Body of pancreas (tissue), 4 donors: ENCODE measurements at places on chromosomes 5 and 9. TPM values are rescaled to one million over a fixed set of nuclear protein-coding genes. Genes with fewer than 3 reads are reported as not detected.
A peak's percentile ranks its signal among the peaks of the same experiment; 100 is the strongest.

- DNase-seq: no peak
These were observed 126.4 kb upstream of the ZNF366 start for GRCh38 chr5:72633649-72634048.

DNA sequence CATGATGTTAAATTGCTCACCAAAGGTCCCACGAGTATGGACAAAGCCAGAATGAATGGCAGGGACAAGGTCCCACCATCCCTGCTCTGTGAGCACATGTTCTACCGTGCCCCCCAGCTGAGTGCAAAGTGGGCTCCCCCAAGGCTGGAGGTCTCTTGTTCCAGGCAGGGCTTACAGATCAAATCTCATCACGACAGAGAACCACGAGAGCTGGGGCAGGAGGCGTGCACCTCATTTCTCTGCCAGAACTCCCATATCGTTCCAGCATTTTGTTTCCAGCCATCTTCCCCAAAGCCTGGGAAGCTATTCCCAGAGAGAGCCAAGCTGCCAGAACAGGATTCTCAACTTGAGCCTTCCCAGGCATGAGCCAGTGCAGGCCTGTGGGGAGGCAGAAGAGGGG, 108.5 kb downstream of the ZNF354C start:
- DNase-seq: peak; percentile 8

DNA sequence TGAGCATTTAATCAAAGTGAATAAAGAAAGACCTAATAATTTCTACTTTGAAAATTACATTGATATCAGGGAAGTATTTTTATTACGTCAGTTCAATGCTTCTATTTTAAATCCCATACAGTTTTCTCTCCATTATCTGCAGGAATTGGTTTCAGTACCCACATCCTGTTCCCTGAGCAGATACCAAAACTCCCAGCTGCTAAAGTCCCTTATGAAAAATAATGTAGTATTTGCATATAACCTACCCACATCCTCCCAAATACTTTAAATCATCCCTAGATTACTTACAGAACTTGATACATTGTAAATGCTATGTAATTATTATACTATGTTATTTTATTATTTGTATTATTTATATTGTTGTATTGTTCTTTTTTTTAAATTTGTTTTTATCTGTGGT, 125.4 kb upstream of the MINAR2 start:
- no peak for DNase-seq

DNA sequence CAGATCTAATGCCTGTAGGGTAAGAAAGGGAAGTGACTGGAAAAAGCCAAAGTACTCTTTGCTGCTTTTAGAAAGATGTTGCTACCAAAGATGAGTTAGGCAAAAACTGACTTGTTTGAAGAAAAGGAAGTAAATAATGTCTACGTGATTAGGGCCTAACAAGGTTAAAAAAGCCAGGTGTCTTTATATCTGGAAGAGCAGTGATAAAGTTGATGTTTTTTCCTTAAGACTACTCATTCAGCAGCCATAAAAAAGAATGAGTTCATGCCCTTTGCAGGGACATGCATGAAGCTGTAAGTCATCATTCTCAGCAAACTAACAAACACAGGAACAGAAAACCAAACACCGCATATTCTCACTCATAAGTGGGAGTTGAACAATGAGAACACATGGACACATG, 13.5 kb upstream of the AMACR start:
- DNase-seq: no peak

DNA sequence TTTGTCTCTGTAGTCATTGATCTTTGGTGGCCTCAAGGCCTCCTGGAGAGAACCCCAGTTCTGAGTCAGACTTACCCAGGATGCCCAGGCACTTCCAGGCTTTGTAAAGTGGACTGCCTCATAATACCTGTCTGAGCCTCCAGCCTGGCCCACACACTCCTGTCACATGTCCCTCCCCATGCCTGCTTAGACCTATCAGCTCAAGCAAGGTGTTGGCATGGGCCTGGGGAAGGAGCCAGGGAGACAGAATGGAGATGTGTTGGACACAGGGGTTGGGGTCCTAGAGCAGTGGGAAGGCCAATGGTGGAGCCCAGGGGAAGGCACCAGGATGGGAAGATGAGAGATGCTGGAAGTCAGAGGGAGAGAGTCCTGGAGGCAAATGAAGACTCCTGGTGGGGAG, 136.2 kb downstream of the CFAP90 start:
- DNase-seq: no peak

- no peak for DNase-seq
These were observed 124.8 kb upstream of the CCNG1 start for GRCh38 chr5:163312598-163312997.

DNA sequence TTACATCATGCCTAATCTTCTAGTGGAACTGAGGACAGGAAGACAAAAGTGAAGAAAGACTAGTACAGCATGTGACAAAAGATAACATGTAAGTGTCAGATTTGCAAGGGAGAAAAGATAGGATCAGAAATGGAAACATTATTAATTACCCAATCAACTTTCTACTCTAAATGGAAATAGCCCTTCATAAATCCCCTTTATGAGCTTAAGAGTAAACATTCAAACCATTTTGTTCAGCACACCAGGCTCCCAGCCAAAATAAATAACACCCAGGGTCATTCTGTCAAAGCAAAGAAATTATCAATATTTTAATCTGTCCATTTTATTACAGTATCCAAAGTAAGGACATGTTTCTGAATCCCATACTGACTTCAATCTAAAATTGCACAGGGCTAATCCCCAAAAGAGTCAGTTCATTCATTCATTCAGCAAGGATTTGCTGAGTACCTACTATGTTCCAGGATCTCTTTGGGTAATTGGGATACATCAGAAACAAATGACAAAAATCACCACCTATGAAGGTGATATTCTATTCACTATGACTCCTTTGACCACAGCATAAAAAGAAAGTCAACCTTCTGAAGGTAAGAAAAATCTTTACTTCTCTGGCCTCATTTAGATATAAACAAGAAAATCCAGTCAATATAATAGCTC, 5.3 kb downstream of the PRELID2 start:
- peak; percentile 39 for DNase-seq

GRCh38 chr5:102782217-102782872, 27.2 kb downstream of the PAM start:
- DNase-seq: no peak

- no peak for DNase-seq
These were observed 77.6 kb upstream of the TMC1 start for GRCh38 chr9:72443855-72444254.

DNA sequence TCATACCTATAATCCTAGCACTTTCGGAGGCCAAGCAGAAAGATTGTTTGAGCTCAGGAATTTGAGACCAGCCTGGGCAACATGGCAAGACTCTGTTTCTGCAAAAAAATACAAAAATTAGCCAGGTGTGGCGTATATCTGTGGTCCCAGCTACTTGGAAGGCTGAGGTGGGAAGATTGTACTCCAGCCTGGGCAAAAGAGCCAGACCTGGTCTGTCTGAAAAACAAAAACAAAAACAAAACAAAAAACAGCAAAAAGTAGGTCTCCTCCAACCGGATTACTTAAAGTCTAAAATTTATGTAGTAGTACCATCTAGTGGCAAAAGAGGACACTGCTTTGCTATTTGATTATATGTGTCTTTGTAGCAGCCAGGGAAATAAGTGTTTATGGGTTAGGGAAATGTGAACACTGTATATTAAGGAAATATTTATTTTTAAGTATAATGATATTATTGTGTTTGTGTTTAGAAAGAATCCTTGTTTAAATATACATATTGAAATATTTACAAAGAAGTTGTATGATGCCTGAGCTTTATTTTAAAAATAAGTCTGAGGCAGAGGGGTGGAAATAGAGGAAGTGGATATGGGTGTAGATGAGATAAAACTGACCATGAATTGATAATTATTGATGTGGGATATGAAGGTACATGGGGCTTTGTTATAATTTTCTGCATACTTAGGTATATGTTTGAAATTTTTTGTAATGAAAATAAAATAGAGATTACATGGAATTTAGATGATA, 20.0 kb downstream of the APC start:
- DNase-seq: no peak

DNA sequence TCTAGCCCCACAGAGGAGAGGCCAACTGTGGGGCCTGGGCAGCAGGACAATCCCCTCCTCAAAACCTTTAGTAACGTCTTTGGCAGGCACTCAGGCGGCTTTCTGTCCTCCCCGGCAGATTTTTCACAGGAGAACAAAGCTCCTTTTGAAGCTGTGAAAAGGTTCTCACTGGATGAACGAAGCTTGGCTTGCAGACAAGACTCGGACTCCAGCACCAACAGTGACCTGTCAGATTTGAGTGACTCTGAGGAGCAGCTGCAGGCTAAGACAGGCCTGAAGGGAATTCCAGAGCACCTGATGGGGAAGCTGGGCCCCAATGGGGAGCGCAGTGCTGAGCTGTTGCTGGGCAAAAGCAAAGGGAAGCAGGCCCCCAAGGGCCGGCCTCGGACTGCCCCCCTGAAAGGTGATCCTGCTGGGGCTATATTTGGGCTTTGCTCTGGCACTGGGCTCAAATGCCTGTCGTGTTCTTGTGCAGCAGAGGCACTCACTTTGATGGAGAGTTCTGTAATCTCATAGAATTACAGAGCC, 39.4 kb downstream of the KDM3B start:
- no peak for DNase-seq

- DNase-seq: no peak
These were observed 9.4 kb upstream of the C5orf58 start for GRCh38 chr5:170223360-170223759.

DNA sequence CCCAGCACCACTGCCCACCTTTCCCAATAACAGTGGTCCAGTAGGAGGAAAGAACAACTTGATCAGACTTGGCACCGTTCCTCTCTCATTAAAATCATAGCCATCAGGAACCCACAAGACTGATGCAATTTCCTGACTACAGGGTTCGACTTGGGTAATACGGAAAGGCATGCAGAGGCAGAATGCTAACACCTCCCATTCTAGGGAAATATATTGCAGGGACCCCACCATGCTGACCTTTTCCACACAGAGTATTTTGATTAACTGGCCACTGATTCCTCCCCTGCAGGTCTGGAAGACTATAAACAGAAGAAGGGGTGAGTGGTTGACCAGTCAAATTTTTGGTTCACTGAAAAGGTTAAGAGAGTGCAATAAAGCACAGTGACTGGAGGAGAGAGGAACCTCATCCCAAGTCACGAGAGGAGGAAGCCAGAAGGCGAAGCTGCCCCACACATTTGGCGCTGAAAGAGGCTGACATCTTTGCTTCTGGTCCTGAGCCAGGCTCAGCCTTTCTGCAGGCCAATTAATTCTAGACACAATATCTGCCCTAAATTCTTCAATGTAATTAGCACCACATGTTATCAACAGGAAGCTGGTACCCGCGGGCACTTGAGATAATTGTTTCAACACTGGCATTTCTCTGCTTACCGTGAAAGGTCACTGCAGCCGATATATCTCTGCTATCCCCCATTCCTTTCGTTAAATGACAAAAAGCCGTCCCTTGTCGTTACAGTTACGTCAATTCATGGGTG, 64.7 kb upstream of the SPOCK1 start:
- peak; percentile 34 for DNase-seq

DNA sequence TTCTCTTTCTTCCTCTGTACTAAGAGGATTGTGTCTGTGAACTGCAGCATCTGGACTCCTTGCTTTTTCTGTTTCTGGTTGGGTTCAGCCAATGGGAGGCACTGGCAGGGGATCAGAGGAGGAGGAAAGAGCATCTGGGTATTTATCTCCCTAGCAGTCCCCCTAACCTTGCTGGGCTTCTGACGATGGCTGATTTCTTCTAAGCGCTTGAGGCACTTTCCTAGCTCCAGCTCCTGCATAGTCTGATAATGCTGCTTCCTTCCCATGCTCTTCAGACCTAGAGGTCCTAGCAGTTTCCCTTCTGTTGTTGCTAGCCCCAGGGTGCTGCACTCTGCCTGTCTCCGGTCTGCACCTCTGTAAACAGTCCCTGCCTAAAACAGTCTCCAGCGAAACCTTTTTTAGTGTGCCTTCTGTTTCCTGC, 225.1 kb downstream of the PDZD2 start:
- DNase-seq: no peak

- no peak for DNase-seq
These were observed 48.4 kb downstream of the ADAMTS16 start for GRCh38 chr5:5188376-5189050.

DNA sequence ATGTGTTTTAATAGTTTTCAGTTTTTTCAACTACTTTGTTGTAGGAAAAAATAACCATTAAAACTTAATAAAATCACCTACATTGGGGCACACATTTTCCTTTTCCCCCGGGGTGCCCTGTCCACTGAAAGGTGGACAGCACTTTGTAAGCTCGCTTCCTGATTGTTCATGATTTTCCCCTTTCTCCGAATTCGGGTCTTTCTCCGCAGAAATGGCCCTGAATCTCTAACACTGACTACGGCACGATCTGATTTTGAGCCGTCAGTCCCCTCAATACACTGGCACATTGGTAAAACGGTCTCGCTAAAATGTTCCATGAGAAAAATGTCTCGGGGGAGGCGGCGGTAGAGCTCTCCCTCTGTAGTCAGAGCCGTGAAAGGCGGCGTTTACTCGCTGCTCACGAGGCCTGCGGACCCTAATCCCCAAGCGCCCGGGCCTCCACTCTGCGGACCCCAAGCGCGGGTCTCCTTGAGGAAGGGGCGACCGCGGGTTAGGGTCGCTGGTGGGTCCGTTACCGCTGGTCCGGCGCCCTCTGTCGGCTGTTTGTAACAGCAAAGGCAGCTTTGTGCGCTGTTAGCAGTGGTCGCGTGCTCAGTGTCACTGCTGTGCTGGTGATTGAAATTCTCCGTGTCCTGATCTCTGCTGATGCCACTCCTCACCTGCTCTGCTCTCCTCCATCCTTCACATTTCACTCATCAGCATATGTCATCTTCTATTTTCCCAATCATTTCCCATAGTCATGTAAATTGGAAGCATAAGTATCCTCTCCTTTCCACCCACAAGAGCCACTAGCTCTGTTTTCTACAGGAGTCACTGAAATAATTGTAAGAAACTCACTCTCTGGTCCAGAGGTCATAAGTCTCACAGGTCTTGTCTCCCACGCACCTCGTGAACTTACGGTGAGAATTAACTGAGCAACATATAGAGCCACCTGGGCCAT, 10.8 kb upstream of the IFNA2 start:
- peak; percentile 50 for DNase-seq

DNA sequence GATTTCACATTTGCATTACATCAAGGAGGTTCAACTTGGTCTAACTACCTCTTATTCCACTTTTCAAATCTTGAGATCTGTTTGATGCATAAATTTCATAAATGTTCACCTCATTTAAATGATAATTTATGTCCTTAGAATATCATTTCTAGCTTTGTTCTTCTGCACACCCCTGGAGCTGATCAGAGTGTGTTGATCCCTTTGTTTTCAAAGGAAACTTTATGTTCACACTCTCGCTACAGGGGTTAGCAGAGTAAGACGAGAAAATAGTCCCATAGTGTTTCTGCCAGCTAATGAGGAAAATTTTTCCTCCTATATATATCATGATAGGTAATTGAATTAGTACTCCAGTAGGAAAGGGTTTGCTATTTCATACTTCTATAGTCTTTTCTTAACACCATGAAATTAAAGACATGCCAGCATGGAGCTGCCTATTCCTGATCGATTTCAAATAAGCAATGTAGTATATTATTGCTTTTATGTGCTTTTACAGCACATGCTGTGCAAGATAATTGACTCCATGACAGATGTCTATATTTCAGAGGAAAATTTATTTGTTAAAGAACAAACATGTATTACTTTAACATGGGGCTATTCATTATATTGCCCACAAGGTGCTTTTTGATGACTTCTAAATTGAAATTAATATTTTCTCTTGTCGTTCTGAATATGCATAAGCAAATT, 4.8 kb upstream of the PAM start:
- DNase-seq: no peak

OR1J2 gene
- total RNA-seq: not detected

TRIP13 gene
- total RNA-seq: 1.3 TPM

SHC3 gene
- total RNA-seq: 6.9 TPM

ARHGEF28 gene
- total RNA-seq: 63.0 TPM

SIGMAR1 gene
- total RNA-seq: 26.7 TPM

OR13F1 gene
- total RNA-seq: not detected
